ENCODE measurements at places on chromosomes 2 and 18. TPM values are rescaled to one million over a fixed set of nuclear protein-coding genes. Genes with fewer than 3 reads are reported as not detected.

GRCh38 chr2:84273406-84273805 lies 185.7 kb downstream of the SUCLG1 start:
- no peak for DNase-seq

DNA sequence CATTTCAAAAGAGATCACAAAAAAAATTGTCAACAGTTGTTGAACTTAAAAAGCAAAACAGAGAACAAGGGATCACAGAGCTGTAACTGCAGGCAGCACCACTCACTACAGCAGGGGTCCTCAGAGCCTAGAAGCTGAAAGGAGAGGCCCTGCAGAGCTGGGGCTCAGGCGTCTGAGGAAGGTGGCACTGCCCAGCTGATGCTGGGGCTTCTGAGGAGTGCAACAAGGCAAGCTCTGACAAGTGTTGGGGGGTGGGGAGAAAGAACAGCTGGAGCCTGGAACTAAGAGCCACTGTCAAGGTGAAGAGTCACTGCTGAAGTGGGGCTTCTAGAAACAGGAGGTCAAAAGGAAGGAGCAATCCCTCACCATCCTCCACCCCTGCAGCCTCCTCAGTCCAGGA lies 46.2 kb downstream of the FTCDNL1 start:
- DNase-seq = no peak

DNA sequence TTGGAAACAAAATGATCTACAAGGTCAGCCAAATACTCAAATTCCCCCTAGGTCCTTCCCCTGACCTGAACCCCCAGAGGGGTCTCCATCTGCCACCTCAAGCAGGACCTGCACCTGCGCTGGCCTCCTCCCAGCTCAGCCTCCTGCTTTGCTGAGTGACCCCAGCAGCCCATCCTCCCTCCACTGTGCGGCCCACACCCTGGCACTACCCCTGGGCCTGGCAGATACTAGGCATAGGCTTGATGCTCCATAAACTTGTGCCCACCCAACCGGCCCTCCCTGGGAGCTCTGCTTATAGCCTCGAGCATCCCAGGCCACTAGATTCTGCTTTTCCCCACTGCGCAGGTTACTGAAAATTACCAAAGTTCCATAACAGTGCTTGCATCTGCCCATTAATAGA lies 156.2 kb downstream of the HDAC4 start:
- DNase-seq = no peak

GRCh38 chr2:52368141-52368540 lies 1336.2 kb upstream of the NRXN1 start:
- DNase-seq = no peak

DNA sequence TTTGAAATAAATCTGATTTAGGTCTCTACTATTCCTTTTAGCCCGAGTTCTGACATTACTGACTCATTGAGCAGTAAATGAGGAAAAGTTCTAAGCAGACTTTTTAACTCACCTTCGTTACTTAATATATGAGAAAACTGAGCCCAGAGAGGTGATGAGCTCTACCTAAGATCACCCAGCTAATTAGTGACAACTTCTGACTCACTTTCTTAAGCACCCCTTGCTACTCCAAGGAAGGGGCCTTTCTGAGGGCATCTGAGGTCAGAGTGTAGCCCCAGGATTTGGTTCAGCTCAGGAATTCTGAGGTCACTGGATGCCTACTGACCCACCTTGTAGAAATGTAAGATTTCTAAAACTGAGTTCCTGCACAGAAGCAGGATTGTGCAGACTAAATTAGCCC lies 102.2 kb upstream of the FZD5 start:
- DNase-seq = no peak

DNA sequence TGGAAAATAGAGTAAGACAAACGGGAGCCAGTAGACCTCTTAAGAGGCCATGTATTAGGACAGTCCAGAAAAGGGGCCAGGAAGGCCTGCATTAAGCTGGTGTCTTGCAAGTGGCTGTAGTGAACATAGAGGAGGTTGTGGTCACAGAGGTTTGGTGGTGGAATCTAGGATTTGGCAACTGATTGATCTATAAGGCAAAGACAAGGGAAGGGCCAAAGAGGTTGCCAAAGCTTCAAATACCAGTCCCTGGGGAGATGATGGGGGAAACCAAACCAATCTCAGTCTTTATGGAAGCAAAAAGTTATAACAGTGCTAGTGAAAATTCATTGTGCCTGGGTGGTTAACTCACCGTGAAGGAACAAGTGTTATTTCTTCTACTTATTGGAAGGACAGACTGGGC lies 28.7 kb upstream of the RTN4 start:
- no peak for DNase-seq

DNA sequence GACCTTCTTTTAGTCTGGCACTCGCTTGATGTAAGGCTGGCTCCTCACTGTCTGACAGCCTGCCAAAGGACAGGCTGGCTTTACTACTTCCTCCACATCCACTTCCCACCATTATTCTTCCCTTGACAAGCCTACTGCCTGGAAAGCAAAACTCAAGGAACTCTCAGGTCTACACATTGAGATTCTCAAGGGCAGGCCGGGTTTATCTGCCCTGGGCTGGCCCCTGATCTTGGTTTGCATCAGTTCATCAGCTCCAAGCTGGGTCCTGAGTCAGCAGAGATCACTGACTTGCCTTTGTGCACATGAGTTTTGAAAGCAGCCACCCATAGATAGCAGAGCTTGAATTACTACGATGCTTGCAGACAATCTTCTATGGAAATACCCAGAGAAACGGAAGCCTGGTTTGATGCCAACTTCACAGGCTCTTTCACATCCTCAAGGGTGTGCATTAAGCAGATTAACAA lies 53.9 kb downstream of the KCTD18 start:
- peak; percentile 31 for DNase-seq

GRCh38 chr2:30359644-30360167 lies 87.3 kb upstream of the LCLAT1 start:
- no peak for DNase-seq

Gene CMPK2
- total RNA-seq = 84.8 TPM

Gene ACAA2
- 86.8 TPM for total RNA-seq

Gene VSNL1
- total RNA-seq = not detected

- DNase-seq = no peak
Observed at GRCh38 chr2:9150568-9150900, 56.1 kb upstream of the ASAP2 start.

- peak; percentile 10 for DNase-seq
Observed at GRCh38 chr18:48294899-48295585, 114.1 kb downstream of the ZBTB7C start.

Gene LBH
- total RNA-seq = 105 TPM

GRCh38 chr2:138910427-138910826 lies 130.2 kb upstream of the NXPH2 start:
- no peak for DNase-seq

DNA sequence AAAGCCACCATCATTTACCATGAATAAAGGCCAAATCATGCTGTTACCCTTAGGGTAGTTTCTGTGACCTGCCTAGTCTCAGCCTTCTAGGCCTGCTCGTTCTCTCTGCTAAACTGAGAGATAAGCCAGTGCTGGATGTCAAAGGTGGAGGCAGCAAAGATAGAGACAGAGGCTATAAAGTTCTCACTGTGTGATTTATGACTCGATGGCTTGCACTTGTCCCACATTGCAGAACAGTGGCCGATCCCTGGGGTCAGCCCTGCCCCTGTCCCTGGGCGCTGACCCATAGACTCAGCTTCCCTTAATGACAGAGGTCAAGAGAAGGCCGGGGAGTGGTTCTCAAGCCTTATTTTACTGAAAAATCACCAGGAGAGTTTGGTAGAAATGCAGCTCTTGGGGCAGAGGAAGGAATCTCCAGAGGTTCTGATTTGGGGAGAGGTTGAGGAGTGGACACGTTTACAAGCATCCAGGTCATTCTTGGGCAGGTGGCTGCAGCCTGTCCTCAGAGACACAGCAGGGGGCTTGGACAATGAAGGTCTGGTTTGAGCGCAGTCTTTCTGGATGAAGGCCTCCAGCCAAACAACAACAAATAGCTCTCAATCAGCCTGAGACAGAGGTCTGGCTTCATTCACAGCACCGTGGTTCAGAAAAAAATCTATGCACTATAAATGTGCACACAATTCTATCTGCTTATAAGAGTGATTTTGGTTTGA lies 143.5 kb downstream of the ACKR3 start:
- DNase-seq = no peak

DNA sequence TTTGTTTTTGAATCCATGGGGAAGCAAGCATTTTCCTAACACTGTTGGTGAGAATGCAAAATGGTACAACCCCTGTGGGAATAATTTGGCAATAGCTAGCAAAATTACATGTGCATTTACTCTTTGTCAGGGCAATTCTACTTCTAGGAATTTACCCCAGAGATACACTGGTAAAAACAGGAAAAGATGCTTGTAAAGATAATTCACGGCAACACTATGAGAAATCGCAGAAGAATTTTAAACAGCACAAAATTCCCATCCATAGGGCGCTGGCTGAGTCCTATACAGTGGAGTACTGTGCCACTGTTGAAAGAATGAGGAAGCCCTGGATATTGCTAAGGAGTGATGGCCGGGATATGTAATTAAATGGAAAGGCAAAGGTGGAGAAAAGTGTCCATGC lies 75.8 kb downstream of the DGKD start:
- DNase-seq = no peak

Gene EMILIN1
- total RNA-seq = 0.78 TPM

- DNase-seq = no peak
Observed at GRCh38 chr2:51695531-51695930, 663.6 kb upstream of the NRXN1 start.

Gene PID1
- not detected for total RNA-seq
